ENCODE measurements at places on chromosomes 4 and X.

- DNase-seq, result no peak
Measured at GRCh38 chr4:143489106-143489505, 24.4 kb upstream of the SMARCA5 start.

DNA sequence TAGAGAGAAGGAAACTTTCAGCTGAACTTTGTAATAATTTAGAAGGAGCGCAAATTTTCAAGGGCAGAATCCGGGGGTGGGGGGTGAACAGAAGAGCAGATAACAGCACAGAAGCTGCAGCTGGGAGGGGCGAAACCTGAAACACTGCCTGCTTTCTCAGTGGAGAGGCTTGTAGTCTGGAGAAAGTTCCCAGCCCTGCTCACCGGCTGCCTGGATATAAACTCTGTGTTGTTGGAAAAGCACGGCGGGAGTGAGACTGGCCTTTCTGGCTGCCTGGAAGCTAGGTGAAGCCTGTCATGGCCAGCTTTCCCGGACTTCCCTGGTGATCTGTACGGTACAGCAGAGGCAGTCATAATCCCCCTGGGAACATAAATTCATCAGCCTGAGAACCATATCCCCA lies 1352.1 kb upstream of the DIAPH2 start:
- no peak for DNase-seq

- no peak for DNase-seq
Measured at GRCh38 chr4:170705907-170706306, 616.2 kb upstream of the AADAT start.

- no peak for DNase-seq
Measured at GRCh38 chr4:48780865-48781214, 761 bp upstream of the FRYL start.

DNA sequence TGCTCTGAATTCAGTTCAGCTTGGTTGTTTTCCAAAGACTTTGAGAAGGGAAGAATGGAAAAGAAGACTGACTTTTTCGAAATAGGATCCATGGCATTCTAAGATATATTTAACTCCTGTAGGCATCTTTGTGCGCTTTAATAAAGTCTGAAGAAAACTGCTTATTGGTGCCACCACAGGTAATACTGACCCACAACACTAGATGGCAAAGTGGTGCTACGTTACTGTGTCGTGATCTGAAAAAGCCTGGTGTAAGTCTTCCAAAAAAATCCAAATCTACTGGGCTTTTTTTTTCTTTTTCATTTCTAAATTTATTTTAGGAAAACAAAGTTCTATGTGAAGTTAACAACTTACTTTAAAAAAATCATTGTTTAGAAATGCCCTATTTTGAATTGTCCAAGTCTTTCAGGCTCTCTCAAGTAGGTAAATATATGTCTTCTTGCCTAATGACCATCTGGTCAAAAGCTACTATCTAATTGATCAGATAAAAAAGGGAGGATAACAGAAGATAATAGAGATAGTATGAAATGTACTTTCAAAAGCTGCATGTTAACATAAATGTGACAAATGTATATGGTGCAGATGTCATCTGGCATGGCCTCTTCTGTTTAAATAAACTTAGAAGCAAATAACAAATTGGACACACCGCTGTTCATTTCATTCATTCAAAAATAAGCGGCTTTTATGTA lies 47.0 kb upstream of the MID1IP1 start:
- DNase-seq, result no peak

DNA sequence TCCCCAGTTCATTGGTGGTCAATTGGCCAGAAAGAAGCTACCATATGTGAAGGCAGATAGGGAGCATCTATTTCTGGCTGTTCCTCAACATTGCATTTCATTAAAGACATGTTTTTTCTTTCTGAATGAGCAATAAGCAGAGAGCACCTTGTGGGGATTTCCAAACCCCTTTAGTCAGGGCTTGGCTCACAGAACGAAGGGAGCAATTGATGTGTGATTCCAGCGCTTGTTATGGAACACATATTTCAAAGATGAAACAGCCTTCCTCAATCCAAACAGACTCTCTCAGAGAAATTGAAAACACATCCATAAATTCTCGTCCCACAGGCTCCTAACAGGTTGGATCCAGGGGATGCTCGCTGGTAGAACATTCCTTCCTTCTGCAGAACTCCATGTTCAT lies 84.1 kb downstream of the CLCN4 start:
- no peak for DNase-seq

- DNase-seq, result no peak
Measured at GRCh38 chr4:84916227-84916626, 50.3 kb downstream of the WDFY3 start.

DNA sequence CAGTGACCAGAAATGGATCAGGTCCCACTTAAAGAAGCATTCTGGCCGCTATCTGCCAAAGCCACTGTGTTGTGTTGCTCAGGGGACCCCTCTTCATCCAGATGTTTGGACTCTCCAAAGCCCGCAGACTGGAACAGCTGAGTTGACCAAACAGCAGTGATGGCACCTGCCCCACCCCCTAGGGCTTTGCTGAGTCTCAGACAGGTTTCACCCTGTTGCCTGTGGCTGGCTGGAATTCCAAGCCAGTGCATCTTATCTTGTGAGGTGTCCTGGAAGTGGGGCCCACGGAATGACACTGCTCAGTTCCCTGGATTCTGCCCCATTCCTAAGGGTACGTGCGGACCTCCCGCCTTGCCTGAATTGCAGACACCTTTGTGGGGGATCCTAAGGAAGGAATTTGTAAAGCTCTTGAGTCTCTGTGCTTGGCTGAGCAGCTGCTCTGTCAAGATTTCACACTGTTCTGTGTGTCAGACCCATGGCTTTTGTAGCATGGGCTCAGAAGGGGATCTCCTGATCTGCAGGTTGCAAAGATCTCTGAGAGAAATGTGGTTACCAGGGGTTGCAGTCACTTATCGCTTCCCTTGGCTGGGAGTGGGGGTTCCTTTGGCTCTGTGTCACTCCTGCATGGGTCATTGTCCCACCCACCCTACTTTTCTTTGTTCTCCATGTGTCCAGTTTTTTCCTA lies 1707.9 kb upstream of the PCDH10 start:
- no peak for DNase-seq

DNA sequence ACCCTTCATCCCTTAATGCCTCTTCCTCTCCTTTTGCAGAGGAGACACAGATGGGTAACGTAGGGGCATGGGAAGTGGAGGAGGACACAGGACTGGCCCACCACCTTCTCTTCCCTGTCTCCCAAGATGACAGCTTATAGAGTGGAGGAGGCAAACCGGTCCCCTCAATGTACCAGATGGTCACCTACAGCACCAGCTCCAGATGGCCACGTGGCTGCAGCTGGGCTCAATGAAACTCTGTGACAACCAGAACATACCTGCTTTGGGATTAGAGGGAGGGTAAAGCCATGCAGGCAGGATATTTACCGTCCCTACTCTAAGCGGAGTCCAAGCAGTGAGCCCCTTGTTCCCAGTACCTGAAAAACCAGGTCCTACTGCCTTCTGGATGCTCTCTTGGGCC lies 7.5 kb upstream of the KLHL15 start:
- no peak for DNase-seq

GRCh38 chr4:184583738-184584502 lies 65.3 kb downstream of the CASP3 start:
- no peak for DNase-seq

DNA sequence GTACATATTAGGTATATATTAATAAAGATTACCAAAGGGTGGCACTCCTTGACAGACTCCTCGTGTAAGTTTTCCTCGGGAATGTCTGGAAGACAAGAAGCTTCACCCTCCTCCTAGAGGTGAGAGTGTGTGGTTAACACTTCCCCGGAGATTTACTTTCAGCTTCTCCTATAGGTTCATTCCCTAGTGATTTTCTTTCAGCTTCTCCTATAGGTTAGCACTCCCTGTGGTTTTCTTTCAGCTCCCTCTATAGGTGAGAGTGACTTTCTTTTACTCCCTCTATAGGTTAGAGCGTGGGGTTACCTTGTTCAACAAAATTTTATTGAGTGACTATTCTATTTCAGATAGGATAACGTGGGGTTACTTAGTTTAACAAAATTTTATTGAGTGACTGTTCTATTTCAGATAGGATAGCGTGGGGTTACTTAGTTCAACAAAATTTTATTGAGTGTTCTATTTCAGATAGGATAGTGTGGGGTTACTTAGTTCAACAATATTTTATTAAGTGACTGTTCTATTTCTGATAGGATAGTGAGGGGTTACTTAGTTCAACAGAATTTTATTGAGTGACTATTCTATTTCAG lies 106.0 kb upstream of the PLAC1 start:
- peak; percentile 61 for DNase-seq

DNA sequence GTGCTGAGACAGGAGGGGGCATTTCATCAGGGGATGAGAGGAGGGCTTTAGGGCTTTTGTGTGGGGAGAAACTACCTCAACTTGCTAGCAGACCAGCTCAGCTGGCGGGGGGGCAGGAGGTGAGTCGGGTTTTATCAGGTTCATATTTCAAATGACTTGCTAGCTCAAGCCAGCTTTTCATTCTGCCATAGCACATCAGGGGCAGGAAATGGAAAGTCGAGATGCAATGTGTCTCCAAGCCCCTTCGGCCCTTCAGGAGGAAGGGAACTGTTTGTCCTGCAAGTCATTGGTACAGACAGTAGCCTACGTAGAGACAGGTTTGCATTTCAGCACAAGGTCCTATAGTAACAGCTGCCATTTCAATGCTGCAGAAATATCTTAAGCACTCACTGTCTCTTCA lies 194.1 kb downstream of the PTTG2 start:
- DNase-seq, result no peak

- DNase-seq, result no peak
Measured at GRCh38 chr4:17094159-17094875, 195.9 kb upstream of the LDB2 start.

DNA sequence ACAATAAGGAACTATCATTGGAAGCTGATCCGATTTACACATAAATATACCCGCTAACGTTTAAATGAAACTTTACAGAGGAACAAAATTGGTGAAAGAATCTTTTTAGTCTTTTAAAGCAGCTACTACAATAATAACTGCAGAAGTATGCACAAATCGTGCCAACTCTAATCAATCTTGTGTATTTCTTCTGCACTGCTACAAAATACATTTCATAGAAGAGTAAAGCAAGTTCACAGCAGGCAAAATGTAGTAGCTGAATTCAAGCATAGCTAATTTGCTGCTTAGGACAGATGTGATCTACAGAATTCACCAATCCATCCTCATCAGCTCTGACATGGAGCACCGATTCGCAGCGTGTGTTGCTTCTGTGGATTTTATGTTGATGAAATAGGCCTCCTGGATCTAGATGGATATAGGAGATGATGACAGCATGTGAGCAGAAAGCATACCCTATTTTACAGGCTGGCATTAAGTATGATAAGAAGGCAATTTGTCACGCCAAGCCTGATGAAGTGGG lies 367.3 kb upstream of the FGF13 start:
- DNase-seq, result no peak

DNA sequence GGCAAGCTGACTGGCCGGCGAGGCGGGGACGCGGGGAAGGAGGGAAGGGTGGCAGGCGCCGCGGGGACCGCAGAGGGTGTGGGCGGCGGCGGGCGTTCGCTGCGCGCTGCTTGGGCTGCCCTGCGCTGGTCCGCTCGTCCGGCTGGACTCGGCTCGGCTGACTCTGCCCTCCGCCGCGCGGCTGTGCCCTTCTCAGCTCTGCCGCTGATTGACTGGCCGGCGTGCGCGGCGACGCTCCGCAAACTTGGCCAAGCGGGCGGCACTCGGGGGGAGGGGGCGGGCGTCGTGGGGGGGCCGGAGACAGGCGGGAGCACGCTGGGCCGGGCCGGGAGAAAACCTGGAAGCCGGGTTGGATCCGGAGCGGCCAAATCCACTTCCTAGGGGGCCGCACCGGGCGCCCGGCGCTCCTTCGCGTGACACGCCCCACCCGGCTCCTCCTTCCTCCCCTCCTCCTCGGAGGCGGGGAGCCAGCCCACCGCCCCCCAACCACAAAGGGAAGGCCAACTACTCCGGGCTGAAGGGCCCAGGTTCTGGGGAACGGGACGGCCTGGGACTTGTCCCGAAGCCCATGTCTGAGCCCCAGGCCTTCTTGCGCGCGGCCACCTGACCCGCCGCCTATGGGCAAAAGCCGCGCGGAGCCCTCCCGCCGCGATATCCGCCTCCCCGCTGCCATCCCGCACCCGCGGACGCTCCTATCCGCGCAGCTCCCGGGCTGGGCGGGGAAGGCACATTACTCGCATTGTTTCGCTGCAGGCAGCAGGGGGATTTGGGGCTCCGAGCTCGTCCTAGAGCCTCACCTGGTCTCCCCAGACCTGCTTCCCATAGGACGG lies at the start of gene GPC4:
GPC4 (minus strand) TSS at position 214 of the 830 bp plus-strand sequence. CDS start 524 bp downstream, outside the sequence.
- peak; percentile 38 for DNase-seq

GRCh38 chr4:111960241-111960667 lies 185.0 kb upstream of the FAM241A start:
- DNase-seq, result no peak

- DNase-seq, result no peak
Measured at GRCh38 chr4:123495530-123495929, 98.9 kb downstream of the SPRY1 start.

DNA sequence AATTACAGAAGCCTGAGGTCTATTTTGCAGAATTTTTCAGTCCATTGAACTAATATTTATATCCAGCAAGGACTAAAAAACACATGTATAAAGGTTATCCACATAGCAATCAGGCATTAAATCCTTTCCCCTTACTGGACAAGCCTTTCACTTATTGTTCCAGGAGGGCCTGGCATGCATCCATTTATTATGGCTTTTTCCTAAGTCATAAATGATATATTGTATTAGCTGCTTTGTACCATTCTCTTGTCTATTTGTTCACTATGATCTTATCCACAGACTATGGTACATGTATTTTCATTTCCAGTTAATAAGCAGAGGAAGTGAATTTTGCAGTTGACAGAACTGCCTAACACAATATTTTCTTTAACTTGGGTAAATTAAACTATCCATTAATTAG lies 105.4 kb upstream of the ANK2 start:
- DNase-seq, result no peak

DNA sequence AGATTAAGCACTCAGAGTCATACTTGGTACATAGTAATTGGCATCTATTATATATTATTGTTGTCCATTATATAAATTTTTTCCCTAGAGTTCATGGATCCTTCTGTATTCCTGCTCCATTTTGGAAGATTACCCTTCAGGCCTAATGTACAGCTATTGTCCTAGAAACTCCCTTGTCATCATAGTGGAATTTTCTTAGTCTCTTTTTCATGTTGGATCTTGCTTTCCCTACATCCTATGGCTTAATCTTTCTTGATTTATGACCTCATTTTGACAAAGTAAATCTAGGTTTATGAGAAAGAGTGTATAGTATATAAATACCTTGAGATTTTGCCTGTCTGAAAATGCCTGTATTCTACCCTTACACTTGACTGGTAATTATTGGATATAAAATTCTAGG lies 22.1 kb downstream of the ARMCX4 start:
- DNase-seq, result no peak

- no peak for DNase-seq
Measured at GRCh38 chr4:138978028-138978585, 37.5 kb upstream of the NOCT start.

- DNase-seq, result no peak
Measured at GRCh38 chr4:70954032-70954431, 39.4 kb upstream of the DCK start.

DNA sequence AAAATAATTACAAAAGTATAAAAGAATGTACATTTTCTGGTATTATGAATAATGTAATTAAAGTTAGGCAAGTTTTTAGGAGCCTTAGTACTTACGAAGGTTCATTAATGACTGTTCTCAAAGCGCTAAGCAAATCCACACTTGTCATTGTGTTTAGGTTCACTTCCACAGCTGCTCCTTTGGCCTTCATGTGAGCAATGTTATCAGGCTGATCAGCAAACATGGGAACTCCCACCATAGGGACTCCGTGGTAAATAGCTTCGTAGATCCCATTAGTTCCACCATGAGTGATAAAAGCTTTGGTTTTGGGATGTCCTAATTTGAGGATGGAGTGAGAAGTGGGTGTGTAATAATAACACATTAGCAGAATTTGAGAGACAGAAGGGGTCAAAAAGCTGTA lies 45.1 kb downstream of the UGT2A2 start:
- DNase-seq, result no peak
